CD4-positive, alpha-beta T cell (primary cell): ENCODE measurements at places on chromosomes 7 and 10. TPM values are rescaled to one million over a fixed set of nuclear protein-coding genes. Genes with fewer than 3 reads are reported as not detected.

- H3K4me1 ChIP-seq: no peaks in the 10 kb centered on the region
- DNase-seq: no peak
- H3K27ac ChIP-seq: no peak overlapping the region
- H3K27me3 ChIP-seq: peaks cover 6% of the 10 kb centered on the region
Measured at GRCh38 chr10:107919626-107920235, 755.2 kb upstream of the SORCS1 start.

- H3K27me3 ChIP-seq: peaks cover 21% of the 10 kb centered on the region
- H3K27ac ChIP-seq: no peak overlapping the region
- peak overlapping the region; percentile 49 for H3K4me3 ChIP-seq
- H3K36me3 ChIP-seq: no peaks in the 10 kb centered on the region
Measured at GRCh38 chr10:132185601-132186487, 904 bp upstream of the DPYSL4 start.

- H3K4me3 ChIP-seq: no peak overlapping the region
- no peak for DNase-seq
- no peaks in the 10 kb centered on the region for H3K4me1 ChIP-seq
- no peaks in the 10 kb centered on the region for H3K36me3 ChIP-seq
- no peak overlapping the region for H3K27ac ChIP-seq
Measured at GRCh38 chr10:116710076-116710475, 32.3 kb downstream of the HSPA12A start.

DNA sequence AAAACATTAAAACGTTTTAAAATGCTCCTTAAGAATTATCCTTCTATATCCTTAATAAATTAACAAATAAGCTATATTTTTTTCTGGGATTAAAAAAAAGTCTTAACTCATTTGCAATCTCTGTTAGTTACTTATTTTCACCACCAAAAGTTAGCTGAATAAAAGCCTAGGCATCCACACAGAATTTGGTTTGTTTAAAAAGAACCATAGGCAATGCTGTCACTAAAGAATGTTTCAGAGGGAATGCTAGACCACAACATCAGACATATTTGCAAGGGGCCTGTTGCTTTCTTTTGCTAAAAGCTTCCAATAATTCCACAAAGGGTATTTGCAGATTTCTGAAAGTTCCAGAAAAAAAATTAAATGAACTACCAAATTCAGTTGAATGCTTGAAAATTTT, 244.2 kb downstream of the POU6F2 start:
- no peaks in the 10 kb centered on the region for H3K36me3 ChIP-seq
- H3K27me3 ChIP-seq: no peaks in the 10 kb centered on the region
- H3K27ac ChIP-seq: no peak overlapping the region
- DNase-seq: no peak

DNA sequence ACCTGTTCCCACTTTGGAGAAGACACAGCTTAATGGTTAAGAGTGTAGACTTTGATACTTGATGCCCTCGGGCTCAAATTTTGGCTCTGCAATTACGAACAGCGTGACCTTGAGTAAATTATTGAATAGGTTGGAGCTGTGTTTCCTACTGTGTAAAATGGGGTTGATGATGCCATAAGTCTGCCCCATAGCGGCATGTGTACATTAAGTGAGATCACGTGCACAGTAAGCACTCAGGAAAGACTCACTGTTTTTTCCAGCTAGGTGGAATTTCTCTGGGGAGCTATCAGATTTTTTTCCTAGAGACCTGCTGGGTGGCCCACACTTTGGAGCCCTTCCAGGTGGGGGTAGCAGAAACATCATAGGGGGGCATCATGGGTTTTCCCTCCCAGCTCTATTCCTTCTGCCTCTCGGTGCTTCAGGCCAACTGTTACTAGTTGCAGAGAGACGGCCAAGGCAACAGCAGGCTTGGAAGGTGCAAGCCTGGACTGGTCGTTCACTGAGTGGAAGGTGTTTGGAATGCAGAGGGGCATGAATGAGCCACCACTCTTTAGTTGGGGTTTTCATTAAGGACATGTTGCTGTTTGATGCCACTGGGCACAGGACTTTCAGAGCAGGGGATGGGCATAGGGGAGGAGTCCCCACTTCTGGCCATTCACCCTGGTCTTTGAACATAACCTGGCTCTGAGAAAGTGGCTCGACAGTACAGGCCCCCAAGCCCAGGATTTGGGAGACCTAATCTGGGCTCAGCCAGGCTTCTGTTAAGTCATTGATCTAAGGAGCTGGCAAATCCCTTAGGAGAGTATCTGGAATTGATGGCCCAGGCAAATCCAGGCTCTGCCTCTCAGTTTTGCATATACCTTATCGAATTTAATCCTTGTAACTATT, 64.0 kb downstream of the SYPL1 start:
- no peak for DNase-seq
- H3K27ac ChIP-seq: no peak overlapping the region
- no peaks in the 10 kb centered on the region for H3K27me3 ChIP-seq
- no peak overlapping the region for H3K4me3 ChIP-seq
- H3K36me3 ChIP-seq: no peaks in the 10 kb centered on the region

GRCh38 chr7:80622541-80622940, 15.9 kb upstream of the CD36 start:
- no peaks in the 10 kb centered on the region for H3K36me3 ChIP-seq
- H3K4me3 ChIP-seq: no peak overlapping the region

GRCh38 chr7:139823959-139824521, 5.0 kb upstream of the TBXAS1 start:
- H3K4me1 ChIP-seq: peaks cover 6% of the 10 kb centered on the region
- no peaks in the 10 kb centered on the region for H3K27me3 ChIP-seq
- no peak for DNase-seq
- no peak overlapping the region for H3K4me3 ChIP-seq

DNA sequence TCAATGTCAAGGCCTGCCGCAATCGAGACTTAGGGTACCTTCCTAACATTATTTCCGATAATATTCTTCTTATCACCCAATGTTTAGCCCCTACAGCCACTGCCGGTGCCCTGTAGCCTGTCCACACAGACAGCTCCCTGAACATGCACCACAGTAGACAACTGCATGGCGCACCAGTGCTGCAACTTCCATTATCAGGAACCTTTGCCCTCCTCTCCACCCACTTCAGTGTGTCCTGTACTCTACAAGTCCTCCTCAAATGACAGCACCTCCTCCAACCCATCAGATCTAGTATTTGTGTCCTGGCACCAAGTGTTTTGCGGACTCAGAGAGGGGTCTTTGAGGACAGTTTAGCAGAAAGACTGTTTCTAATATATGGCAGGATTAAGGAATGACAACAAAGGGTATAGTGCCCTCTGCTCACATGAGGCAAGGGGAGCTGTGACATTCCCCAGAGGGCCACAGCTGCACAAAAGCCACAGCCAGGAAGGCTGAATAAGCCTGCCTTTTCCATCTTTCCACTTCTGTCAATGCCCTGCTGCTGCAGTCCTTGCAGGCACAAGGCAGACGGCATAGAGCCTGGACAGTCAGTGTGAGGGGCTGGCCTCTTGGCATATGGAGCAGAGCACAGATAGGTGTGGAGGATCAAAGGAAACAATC, 335.4 kb downstream of the PARD3 start:
- no peaks in the 10 kb centered on the region for H3K27me3 ChIP-seq
- DNase-seq: no peak
- H3K4me1 ChIP-seq: no peaks in the 10 kb centered on the region

GRCh38 chr7:25388681-25389080, 160.4 kb upstream of the NPVF start:
- H3K27me3 ChIP-seq: peaks cover 2% of the 10 kb centered on the region
- no peaks in the 10 kb centered on the region for H3K4me1 ChIP-seq
- no peak overlapping the region for H3K27ac ChIP-seq
- H3K36me3 ChIP-seq: no peaks in the 10 kb centered on the region
- H3K4me3 ChIP-seq: no peak overlapping the region
- no peak for DNase-seq

DNA sequence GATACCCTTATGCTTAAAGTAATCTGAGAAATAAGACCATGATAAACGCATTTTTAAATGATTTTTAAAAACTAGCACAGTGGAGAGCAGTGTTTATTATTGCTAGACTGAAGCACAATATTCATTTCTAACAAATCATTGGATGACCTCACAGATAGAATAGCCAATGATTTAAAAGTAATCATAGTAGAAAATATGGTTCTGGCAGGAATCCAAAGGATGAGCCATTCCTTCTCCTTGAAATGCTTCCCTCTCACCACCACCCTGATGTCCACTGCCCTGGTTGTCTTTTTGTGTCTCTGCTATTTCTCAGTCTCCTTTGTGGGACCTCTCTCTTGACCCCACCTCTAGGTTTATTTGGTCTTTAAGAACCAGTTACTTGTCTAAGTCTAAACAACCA, 64.9 kb downstream of the PRKG1 start:
- H3K27me3 ChIP-seq: no peaks in the 10 kb centered on the region
- no peak overlapping the region for H3K27ac ChIP-seq
- no peak overlapping the region for H3K4me3 ChIP-seq
- DNase-seq: no peak

DNA sequence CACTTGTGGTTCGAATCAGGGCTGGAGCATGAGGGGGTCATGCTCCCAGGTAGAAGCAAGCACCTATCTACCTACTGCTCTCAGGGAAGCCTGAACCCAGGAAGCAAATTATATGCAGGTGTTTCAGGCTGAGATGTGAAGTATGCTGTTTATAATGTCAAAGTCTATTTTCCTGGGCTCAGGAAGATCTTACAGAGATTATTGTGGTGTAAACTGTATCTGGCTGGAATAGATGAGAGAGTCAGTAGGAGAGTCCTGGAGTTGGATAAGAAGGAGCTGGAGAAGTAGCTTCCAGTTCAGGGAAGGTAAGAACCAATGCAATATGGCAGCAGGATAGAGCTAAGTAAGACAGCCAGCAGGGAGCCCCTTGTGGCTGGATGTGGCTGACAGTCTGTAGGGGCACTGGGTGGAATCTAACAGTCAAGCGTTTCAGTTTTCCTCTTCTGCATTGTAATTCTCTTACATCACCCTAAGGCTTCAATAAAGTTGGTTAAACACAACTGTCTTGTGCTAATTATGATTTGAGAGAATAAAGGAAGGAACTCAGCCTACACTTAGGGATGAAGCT, 105.9 kb upstream of the EEPD1 start:
- H3K27ac ChIP-seq: no peak overlapping the region
- no peaks in the 10 kb centered on the region for H3K36me3 ChIP-seq
- H3K27me3 ChIP-seq: no peaks in the 10 kb centered on the region
- H3K4me3 ChIP-seq: no peak overlapping the region
- DNase-seq: no peak
- peaks cover 4% of the 10 kb centered on the region for H3K4me1 ChIP-seq

The GOLGA7B gene
- 6.1 TPM for total RNA-seq

The SEMA3E gene
- total RNA-seq: not detected

The ITPRID1 gene
- not detected for total RNA-seq

The ZNF680 gene
- 8.9 TPM for total RNA-seq
